ENCODE measurements at places on chromosomes 4 and X. TPM values are rescaled to one million over a fixed set of nuclear protein-coding genes. Genes with fewer than 3 reads are reported as not detected.

- H3K36me3 ChIP-seq: no peaks in the 10 kb centered on the region
- no peak overlapping the region for H3K4me3 ChIP-seq
- no peaks in the 10 kb centered on the region for H3K4me1 ChIP-seq
- H3K27ac ChIP-seq: no peak overlapping the region
- no peak for DNase-seq
- no peaks in the 10 kb centered on the region for H3K27me3 ChIP-seq
These were observed 23.4 kb downstream of the BCOR start for GRCh38 chrX:40074080-40074958.

DNA sequence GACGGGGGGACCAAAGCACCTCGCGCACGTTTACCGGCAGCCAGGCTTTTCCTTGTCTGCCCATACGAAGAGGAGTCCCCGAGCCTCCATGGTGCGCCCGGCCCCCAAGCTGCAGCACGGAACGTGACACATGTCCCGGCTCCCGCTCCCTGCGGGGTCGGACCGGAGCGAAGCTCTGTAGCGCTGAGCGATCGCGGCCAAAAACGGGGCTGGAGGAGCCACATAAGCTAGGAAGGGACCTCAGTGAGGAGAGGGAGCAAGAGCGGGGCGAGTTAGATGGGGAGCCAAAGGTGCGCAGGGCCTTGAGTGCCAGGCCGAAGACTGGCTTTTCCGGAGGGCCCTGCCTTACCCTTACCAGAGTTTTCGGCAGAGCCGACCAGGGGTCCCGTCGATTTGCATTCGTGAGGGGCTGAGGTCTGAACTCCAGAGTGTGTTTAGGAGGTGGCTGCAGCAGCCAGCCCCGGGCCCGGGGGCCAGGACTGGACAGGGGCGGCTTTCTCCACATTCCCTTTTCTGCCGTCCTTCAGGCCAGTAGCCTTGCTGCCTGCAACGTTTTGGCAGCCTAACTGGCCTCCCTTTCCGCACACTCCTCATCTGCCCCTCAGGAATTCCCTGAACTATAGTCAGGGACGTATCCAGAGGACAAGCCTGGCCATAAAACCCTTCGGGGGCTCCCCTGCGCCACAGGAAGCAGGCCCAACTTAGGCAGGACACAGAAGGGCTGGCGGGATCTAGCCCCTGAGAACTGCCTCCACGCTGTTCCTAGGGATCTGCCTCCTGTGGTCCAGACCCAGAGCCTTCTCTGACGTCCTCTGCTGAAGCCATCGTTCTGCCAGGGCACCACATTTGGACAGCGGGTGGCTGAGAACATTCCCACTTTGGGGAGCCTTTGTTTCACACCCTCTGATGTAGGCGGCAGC lies 689 bp downstream of the SSR4 start:
- peaks cover 5% of the 10 kb centered on the region for H3K4me1 ChIP-seq
- H3K27ac ChIP-seq: peak overlapping the region; percentile 94
- H3K27me3 ChIP-seq: no peaks in the 10 kb centered on the region

DNA sequence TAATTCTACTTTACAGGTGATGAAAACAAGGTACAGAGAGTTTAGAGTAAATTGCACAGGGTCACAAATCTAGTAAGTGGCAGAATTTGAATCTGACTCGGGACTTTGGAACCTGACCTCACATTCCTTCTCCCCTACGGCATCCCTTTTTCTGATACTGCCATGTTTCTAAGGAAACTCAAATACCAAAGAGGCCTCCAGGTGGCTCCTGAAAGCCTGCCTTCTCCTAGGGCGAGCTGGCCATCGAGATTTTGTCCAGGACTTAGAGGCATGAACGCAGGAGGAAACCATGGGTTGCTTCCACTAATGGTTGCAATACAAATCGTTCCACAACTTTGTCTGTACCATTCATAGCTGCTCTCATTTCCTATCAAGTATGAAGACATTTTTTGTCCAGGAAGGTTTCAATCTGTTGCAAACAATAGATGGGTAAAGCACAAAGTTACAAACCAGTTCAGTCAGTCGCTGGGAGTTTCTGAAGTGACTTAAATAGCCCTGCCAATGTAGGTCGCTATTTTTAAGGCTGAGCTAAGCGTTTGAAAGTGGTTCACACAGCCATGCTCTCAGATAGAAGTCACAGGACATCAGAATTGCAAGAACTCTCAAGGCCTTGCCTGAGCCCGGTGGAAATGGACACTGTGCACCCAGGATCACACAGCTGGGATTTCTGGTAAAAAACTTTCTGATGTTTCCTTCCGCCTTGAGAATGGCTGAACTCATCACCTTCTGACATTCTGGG lies 296.6 kb upstream of the PRPS2 start:
- DNase-seq: no peak
- H3K27ac ChIP-seq: no peak overlapping the region
- H3K4me3 ChIP-seq: no peak overlapping the region
- no peaks in the 10 kb centered on the region for H3K4me1 ChIP-seq

DNA sequence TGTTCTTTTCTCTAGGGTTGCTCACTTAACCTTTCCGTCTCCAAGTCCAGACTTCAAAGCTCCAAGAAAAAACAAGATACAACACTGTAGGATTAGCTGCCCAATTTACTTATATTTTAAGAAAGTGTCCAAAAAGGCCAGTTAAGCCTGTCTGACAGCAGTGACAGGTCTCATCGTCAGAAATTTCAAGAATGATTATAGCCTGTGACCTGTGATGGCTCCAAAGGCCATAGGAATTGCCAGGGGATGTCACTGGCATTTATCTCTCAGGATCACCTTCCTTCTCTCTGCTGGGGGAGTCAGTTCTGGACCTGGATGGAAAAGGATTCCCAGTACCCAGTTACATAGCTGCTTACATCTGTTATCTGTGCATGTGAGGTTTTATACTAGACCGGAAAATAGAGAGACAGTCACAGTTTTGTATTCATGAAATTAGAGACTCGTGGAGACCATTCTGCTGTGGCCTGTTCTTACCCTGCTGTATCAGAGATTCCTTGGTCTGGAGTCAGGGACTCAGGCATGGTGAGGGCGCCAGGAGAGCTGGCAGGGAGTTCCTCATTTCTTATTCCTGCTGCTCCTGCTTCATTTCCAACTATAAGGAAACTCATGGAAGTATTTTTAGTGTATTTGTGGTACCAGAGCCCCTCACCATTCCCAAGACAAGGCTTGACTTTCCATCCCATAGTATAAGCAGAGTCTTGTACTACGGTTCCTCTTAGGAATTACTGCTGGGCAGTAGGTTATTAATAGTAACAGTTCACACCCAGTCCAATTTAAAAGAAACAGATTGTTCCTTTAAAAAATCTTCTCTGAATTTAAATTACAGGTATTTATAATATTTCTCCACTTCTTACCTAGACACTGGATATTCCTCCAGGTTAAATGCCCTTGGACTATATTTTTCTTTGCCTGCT lies 220.8 kb downstream of the SHROOM3 start:
- no peak overlapping the region for H3K4me3 ChIP-seq
- no peaks in the 10 kb centered on the region for H3K36me3 ChIP-seq
- H3K27ac ChIP-seq: no peak overlapping the region
- no peak for DNase-seq
- H3K4me1 ChIP-seq: no peaks in the 10 kb centered on the region
- H3K27me3 ChIP-seq: no peaks in the 10 kb centered on the region

DNA sequence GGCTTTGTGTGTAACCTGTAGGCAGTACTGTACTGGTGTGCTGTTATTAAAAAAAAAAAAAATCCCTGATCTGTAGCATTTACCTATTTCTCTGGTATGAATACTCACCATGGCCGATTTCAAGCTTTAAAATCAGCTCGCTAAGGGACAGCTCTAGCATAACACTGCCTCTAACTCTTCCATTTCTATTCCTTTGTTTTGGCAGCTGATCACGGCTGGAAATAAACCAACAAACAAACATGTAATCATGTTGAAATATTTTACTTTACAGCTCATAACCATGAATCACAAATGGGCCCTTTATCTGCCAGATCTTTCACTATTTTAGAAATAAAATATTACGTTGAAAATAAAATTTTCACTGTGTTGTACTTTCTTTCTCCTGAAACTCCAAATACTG lies 60.5 kb upstream of the IL15 start:
- peaks cover 3% of the 10 kb centered on the region for H3K4me1 ChIP-seq
- no peak overlapping the region for H3K27ac ChIP-seq
- H3K36me3 ChIP-seq: no peaks in the 10 kb centered on the region
- H3K27me3 ChIP-seq: no peaks in the 10 kb centered on the region
- H3K4me3 ChIP-seq: no peak overlapping the region
- DNase-seq: no peak

- no peak for DNase-seq
- H3K4me3 ChIP-seq: no peak overlapping the region
- H3K27me3 ChIP-seq: no peaks in the 10 kb centered on the region
- no peak overlapping the region for H3K27ac ChIP-seq
- no peaks in the 10 kb centered on the region for H3K4me1 ChIP-seq
- no peaks in the 10 kb centered on the region for H3K36me3 ChIP-seq
These were observed 443.6 kb upstream of the TENM3 start for GRCh38 chr4:181799561-181800069.

DNA sequence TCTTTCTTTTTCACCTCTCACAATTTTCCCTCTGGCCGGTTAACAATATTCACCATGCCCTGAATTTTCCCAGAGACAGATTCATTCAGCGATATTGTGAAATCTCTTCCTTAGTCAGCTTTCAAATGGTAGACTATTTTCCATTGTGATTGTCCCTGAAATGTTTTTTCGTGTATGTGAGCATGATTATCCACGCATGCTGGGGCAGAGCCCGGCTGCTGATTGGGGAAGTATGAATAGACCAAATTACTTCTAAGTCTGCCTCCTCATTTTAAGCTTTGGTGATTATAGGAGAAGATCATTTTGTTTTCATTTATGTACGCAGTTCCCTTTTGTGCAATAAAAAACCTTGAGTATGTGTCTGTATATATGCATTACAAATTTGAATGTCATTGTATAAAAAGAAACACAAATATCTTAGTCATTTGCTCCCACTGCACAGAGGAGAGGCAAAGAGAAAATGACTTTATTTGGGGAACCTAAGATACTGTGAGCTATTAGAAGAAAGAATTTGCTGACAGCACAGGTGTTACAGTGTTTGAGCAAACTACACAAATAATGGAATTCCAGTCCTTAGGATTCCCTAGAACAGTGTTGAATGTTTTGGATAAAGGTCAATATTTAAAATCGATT lies 11.3 kb downstream of the DTHD1 start:
- H3K27ac ChIP-seq: no peak overlapping the region
- no peaks in the 10 kb centered on the region for H3K27me3 ChIP-seq
- no peaks in the 10 kb centered on the region for H3K4me1 ChIP-seq
- no peak for DNase-seq
- no peaks in the 10 kb centered on the region for H3K36me3 ChIP-seq

DNA sequence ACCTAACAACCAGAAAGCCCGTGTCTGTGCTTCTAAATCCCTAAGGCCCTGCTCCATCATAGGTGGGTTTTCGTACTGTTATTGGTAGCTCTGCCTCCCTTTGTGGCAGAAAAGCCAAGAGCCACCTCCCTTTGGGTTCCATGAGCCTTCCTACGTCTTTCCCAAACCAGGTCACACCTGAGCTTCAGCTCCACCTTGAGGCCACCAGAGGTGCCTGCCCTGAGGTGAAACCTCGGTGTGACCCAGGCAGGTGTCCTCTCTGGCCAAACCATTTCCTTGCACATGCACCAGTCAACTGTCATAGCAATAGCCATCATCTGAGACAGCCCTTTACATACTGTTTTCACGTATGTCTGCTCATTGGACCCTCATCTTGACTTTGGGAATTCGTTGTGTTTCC lies 188.0 kb upstream of the RBPJ start:
- H3K4me1 ChIP-seq: no peaks in the 10 kb centered on the region
- no peaks in the 10 kb centered on the region for H3K36me3 ChIP-seq
- H3K27me3 ChIP-seq: no peaks in the 10 kb centered on the region
- no peak overlapping the region for H3K27ac ChIP-seq

GRCh38 chr4:104915864-104916263 lies 230.8 kb upstream of the TET2 start:
- H3K4me3 ChIP-seq: no peak overlapping the region
- no peak overlapping the region for H3K27ac ChIP-seq
- no peaks in the 10 kb centered on the region for H3K36me3 ChIP-seq

GRCh38 chr4:52910115-52910514 lies 48.0 kb downstream of the RASL11B start:
- no peak overlapping the region for H3K4me3 ChIP-seq
- H3K27ac ChIP-seq: no peak overlapping the region
- DNase-seq: no peak
- peaks cover 5% of the 10 kb centered on the region for H3K4me1 ChIP-seq

DNA sequence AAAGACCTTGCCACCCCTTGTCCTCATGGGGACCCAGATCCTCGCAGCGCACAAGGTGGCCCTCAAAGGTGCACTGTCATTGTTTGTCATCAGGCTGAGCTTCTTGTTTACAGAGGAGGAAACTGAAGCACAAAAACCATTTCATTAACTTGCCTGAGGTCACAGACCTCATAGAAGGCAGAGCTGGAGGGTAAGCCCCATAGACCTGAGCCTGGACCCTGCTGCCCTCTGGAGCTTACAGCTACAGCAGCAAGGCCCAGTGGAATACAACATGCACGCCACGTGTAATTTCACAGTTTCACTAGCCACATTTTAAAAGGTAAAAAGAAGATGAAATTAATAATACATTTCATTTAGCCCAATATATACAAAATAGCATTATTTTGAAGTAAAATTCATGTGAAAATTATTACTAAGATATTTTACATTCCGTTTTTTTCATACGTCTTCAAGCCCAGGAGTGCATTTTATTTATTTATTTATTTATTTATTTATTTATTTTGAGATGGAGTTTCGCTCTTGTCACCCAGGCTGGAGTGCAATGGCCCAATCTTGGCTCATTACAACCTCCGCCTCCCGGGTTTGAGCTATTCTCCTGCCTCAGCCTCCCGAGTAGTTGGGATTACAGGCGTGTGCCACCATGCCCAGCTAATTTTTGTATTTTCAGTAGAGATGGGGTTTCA lies 8.8 kb downstream of the JAKMIP1 start:
- no peaks in the 10 kb centered on the region for H3K27me3 ChIP-seq
- DNase-seq: no peak
- H3K36me3 ChIP-seq: no peaks in the 10 kb centered on the region

- no peaks in the 10 kb centered on the region for H3K27me3 ChIP-seq
- no peak overlapping the region for H3K27ac ChIP-seq
- no peak for DNase-seq
- H3K4me1 ChIP-seq: peaks cover 3% of the 10 kb centered on the region
These were observed 95.9 kb downstream of the ATP8A1 start for GRCh38 chr4:42561031-42561430.

GRCh38 chr4:52641854-52642563 lies 17.1 kb downstream of the USP46 start:
- H3K27ac ChIP-seq: peak overlapping the region; percentile 1
- no peaks in the 10 kb centered on the region for H3K36me3 ChIP-seq
- no peaks in the 10 kb centered on the region for H3K27me3 ChIP-seq
- no peak for DNase-seq
- no peak overlapping the region for H3K4me3 ChIP-seq
- peaks cover 13% of the 10 kb centered on the region for H3K4me1 ChIP-seq

GRCh38 chrX:42755815-42756214 lies 22.1 kb downstream of the PPP1R2C start:
- no peaks in the 10 kb centered on the region for H3K4me1 ChIP-seq
- no peak overlapping the region for H3K4me3 ChIP-seq
- DNase-seq: no peak
- H3K27me3 ChIP-seq: no peaks in the 10 kb centered on the region
- H3K27ac ChIP-seq: no peak overlapping the region

- H3K27ac ChIP-seq: no peak overlapping the region
- no peaks in the 10 kb centered on the region for H3K36me3 ChIP-seq
- H3K4me3 ChIP-seq: no peak overlapping the region
- H3K27me3 ChIP-seq: no peaks in the 10 kb centered on the region
- H3K4me1 ChIP-seq: no peaks in the 10 kb centered on the region
These were observed 48.4 kb downstream of the PRKG2 start for GRCh38 chr4:81166458-81167160.

Gene FAM9C
- 1.6 TPM for polyA plus RNA-seq

Gene SLC9B1
- polyA plus RNA-seq: 1.1 TPM

Gene ATXN3L
- not detected for polyA plus RNA-seq

Gene SYP
- polyA plus RNA-seq: 1.9 TPM

Gene FGB
- polyA plus RNA-seq: not detected

Measured in ovary (tissue), 10 donors.